ENCODE measurements at places on chromosomes 13 and 19.

DNA sequence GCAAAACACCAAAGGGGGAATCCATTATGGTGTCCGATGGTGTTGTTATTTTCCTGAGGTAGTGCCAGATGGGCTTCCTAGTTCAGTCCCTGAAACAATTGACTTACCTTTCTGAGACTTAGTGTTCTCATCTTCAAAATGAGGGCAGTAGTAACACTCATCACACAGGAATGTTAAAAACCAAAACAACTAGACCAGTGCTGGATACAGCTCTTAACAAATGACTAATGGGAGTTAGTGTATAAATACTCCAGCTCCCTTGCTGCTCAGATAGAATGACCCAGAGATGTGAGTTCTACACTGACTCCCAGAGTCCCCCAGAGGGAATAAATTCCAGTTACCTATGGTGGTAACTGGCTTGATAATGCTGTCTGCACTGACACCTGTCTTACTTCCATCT is 49.9 kb downstream of the MBD3L2B start:
- DNase-seq = no peak

DNA sequence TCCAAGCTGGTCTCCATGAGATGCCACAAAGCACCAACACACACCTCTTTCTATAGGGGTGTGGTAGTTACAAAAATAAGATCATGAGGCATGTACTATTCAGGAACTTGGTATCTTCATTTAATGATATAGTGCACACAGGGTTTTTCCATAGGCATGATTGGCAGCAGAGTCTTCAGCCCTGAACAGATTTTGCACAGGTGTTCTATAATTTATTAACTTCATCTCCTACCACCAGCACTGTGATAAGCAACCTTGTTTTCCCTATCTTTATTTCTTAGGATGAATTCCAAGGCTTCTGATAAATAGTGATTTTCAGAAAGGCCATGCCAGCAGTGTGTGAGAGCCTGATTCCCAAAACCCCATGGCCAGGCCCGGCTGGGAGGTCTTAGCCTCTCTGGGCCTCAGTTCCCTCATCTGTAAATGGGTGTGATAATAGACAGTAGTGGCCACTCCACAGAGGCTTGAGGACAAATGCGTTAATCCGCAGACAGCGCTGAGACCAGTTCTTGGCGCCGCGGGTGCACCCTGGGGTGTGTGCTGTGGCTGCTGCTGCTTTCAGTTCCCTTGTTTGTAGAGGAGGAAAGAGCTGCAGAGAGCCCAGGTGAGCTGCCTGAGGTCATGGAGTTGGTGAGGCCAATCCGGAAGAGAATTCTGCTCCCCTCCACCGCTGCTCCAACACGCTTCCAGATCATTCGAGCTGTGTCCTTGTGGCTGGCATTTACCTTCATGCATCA is 33.1 kb downstream of the DHRS12 start:
- DNase-seq = no peak

DNA sequence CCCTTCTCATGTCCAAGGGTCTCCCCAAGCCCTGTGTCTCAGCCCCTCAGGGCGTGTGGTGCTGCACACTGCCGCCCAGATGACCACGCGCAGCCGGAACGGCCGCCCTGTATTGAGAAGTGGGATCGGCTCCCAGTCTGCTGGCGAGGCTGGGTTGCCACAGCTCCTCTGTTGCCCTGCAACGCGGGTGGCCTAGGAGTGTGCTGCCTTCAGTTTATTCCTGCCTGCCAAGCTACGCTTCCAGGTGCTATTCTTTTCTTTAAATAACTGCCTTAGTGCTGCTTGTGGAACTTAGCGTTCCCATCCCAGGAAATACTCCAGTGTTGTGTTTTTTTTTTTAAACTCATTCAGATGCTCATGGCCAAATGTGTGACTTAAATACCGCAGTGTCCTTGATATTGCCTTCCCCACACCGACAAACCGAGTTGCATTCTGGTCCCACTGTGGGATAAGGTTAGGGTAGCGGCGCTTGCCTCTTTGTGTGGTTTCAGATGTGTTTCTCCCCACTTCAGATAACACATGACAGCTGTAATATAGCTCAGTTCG is 16.6 kb downstream of the ACTN4 start:
- no peak for DNase-seq

DNA sequence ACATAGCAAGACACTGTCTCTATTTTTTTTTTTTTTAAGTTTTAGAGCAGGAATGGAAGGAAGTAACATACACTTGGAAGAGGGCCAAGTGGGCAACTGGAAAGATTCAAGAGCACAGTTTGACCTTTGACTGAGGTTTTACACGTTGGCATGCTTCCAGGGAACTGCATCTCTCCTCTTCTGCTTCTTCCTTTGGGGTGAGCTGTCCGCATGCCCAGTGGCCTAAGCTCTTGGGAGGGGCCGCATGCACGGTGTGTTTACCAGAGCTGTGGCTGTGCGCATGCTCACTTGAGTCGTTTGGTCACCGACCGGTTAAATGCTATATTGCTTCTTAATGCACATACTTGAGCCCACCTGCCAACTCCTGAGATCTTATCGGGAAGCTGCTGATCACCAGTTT is 727.7 kb downstream of the UQCRFS1 start:
- peak; percentile 27 for DNase-seq

- DNase-seq = no peak
These were observed 228.3 kb downstream of the TSHZ3 start for GRCh38 chr19:31120952-31121351.

- no peak for DNase-seq
These were observed 368.0 kb upstream of the SGCG start for GRCh38 chr13:22812793-22813192.

GRCh38 chr13:35914662-35915061 is 216.5 kb downstream of the DCLK1 start:
- no peak for DNase-seq

DNA sequence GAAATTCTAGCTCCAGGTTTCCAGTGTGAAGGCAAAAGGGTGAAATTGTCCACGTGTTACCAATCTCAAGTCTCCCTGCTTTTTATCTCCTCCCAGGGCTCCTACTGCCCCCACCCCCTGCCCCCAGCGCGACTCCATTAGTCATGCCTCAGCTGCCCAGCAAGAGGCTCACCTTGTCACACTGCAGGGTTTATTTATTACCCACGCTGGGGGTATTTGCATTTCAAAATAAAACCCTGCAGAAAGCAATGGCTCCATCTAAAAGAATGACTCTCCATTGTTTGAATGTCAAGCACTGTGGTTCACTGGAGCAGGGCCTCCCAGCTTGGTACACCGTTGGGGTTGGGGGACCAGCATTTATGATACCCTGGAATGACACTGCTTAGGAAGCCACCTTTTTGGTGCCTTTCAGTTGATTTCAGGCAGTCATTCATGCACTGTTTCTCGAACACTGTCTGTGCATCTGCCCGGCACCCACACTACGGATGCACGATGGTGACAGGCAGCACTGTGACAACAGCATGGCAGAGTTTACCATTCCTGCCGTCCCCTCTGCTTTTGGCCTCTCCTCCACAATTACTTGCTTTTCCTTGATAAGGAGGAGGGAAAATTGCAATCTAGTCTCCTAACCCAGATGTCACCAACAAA is 9.9 kb upstream of the POP4 start:
- DNase-seq = no peak

GRCh38 chr19:9115307-9115813 is at the start of gene OR7G1:
Gene OR7G1, minus strand, starts transcription at chr19:9115763. Its CDS starts 0 bp downstream, at chr19:9115763.
- no peak for DNase-seq

GRCh38 chr19:31146015-31146414 is 203.2 kb downstream of the TSHZ3 start:
- no peak for DNase-seq

DNA sequence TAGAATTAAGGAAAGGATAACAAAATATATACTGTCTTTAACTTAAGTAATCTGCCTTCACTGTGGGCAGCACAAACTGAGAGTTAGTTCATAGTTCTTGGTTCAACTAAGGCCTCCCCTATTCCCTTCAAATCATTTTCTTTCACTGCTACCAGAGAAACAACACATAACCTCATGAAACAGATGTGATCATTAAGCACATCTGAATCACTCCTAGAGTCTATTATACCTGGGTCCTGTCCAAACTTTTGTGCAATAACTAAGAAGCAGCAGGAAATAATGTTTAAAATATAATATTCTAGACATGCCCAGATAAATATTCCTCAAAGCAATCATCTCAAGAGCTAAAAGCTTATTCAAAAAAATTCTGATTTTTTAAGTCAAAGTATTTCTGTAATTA is 62.9 kb downstream of the ZC3H13 start:
- peak; percentile 89 for DNase-seq

DNA sequence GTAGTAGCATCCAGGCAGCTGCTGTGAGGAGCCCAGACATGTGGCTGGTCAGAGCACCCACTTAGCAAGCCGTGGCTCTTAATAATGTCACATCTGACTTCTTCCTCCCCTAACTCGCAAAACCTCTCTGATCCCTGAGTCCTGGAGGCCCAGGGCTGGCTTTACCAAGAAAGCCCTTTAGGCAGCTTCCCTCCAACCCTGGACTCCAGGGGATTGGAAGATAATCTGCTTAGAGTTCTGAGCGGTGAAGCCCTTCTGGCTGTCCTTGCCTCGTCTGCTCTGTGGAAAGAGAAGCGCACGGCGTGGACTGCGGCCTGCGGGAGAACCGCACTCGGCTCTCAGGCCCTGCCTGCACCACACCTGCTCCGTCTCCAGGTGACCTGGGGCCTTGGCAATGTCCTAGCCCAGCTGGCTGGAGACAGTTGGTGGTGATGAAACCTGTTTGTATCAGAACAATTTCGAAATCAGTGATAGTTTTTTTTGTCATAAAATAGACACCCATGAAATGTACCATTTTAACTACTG is 64.5 kb upstream of the MCF2L start:
- DNase-seq = no peak

GRCh38 chr13:40680659-40681323 is 14.3 kb upstream of the FOXO1 start:
- no peak for DNase-seq

DNA sequence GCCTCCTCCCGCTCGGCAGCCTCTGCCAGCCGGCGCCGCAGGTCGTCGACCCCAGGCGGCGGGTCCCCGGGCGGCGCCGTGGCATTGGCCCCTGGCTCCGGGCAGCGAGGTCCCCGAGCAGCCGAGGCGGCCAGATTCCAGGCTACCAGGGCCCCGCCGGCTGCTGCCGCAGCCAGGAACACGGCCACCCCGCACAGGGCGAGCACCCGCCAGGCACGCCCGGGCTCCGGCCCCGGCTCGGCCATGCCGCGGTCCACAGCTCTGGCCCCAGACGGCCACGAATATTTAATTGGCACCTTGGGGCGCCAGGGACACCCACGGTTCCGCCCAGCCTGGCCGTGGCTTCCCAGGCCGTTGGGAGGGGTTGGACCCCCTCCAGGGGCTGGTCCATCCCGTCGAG is at the start of gene CCDC194:
Gene CCDC194, minus strand, starts transcription at position 283 of the 400 bp plus-strand sequence. Its CDS starts 38 bp downstream, at position 245.
- no peak for DNase-seq

GRCh38 chr13:74052402-74052928 is 81.7 kb downstream of the KLF12 start:
- no peak for DNase-seq

DNA sequence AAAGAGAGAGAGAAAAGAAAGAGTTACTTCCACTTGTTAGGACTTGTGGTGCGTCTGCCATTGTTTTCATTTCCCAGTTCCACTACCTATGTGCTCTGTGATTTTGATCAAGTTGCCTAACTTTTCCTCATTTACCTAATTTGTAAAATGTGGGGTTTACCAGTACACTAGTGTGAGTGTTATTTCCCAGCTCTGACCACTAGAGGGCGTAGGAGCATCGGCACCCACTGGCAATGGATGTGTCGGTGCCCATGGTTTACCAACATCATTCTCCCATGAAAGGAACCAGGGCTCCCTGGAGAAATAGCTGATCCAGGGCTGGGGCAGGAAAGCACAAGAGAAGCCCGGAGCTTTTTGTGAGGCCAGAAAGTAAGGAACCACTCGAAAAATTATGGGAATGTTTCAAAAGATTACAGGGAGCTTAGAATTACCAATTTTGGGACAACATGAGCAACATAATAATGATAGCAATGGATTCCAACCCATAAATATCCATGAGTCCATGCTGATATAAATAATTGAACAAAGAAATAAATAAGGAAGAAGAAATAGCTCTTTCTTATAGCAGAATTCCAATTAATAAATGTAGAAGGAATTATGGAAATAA is 15.1 kb upstream of the CEACAM4 start:
- peak; percentile 64 for DNase-seq

- DNase-seq = no peak
These were observed 18.4 kb downstream of the PROZ start for GRCh38 chr13:113176822-113177221.

DNA sequence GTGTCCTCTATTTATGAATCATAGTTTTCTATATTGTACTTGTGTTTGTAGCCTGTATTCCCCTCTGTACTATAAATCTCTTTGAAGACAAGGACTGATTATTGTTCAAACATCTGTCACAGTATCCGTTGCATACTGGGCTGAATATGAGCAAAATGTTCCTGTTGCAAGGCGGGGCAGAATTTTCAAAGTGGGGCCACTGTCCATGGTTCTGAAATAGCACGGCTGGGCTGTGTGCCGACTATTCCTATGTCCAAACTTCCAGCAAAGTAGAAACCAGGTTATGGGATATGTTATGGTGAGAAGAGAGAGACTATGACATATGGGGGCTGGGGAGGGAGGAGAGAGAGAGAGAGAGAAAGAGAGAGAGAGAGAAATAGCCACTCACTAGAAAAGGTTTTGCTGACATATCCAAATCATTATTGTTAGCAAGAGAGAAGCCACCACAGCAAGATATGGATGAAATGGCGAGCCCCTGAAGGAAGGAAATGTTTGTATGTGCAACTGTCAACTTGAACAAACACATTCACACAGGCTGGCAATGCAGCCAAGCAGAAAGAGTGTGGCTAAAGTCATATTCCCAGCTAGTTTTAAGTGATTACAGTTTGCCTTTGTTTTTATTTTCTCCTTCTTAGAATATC is 107.0 kb upstream of the GPR12 start:
- peak; percentile 48 for DNase-seq

DNA sequence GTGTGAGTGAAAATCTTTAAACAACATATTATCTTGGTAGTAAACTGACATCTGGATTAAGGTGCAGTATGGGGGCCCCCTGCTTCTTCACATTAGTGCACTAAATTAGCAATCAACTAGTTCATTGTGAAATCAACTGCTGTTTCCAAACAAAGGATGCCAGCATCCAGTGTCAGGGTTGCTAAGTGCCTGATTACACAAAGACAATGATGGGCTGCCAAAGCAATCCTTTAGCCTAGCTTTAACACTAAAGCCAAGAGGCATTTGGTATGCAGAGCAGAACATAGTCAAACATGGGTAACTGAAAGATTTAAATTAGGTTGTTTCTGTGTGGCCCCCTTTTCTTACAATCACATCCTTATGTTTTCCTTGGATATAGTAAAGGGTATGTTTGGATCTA is 543.1 kb upstream of the SLITRK5 start:
- DNase-seq = peak; percentile 61

Data from choroid plexus epithelial cell (primary cell).